GM04504 (cell line): ENCODE measurements at places on chromosomes 5 and 9.

DNA sequence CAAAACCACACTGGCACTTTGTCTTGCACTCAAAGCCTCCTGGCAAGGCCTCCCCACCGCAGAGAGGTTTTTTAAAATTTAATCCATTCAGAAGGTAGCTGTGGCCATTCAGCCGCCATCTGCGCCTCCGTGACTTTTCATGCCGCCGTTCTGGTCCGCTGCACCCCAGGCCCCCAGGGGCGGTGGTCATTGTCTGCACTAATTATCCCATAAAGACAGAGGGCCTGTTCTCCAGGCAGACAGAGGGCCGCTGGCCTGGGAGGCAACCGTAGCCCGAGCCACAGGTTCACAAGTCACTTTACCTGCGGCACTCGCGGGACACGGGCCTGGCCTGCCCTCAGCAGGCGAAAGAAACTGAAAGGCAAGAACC is 49.4 kb downstream of the EXD3 start:
- DNase-seq: no peak

- DNase-seq: no peak
These were observed 1.0 kb downstream of the SMIM3 start for GRCh38 chr5:150779397-150780186.

DNA sequence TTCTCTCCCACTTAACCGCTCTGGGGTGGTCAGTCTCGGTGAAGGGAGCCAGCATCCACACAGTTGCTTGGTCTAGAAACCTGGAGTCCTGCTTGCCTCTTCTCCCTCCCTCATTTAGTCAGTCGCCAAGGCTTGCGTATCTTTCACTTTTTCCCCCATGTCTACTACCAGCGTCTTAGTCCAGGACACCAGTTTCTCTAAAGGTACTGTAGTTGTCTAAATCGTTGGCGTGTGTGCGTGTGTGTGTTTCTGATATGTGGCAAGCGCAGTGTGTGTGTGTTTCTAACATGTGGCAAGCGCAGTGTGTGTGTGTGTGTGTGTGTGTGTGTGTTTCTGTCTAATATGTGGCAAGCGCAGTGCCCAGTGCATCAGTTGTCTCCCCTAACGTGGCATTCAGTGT is 641 bp downstream of the ATP6V1G1 start:
- DNase-seq: no peak

- DNase-seq: no peak
These were observed 58.8 kb downstream of the C6 start for GRCh38 chr5:41154491-41154890.

GRCh38 chr5:123344816-123345426 is 78.3 kb downstream of the CEP120 start:
- peak; percentile 18 for DNase-seq

GRCh38 chr9:89340332-89340731 is 22.0 kb downstream of the SECISBP2 start:
- DNase-seq: no peak
